RPMI7951 (cell line): ENCODE measurements at places on chromosomes 1 and 21. TPM values are rescaled to one million over a fixed set of nuclear protein-coding genes. Genes with fewer than 3 reads are reported as not detected.

- DNase-seq: no peak
These were observed 107.7 kb downstream of the POU2F1 start for GRCh38 chr1:167328306-167328815.

S100A13 gene
- 571 and 674 TPM in 2 replicates for total RNA-seq

SELE gene
- total RNA-seq: not detected in 2 replicates

RHD gene
- not detected in 2 replicates for total RNA-seq

MAP3K21 gene
- total RNA-seq: under 0.01 TPM in 1 of 2 replicates, not detected in the other

- DNase-seq: peak; percentile 84
These were observed at the start of gene SYNC for GRCh38 chr1:32702599-32703478. Gene SYNC, minus strand, starts transcription at chr1:32702770. Its CDS starts 110 bp downstream, at chr1:32702660.
